ENCODE measurements at places on chromosomes 11 and 22.

DNA sequence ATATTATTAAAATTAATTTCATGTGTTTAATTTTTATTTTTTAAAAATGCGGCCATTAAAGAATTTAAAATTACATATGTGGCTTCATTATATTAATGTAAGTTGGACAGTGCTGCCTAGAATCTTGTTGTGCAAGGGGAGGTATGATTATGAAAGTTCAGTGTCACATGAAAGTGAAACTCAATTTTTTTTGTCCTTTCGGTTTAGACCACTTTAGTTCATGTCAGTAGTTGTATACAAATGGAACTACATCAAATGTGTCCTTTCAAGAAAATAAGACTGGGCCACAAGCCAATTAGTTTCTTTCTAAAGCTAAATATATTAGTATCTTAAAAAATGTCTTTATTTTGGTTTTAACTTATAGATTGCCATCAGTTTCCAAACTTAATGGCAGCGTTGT, 35.7 kb downstream of the TBCEL start:
- no peak for DNase-seq

DNA sequence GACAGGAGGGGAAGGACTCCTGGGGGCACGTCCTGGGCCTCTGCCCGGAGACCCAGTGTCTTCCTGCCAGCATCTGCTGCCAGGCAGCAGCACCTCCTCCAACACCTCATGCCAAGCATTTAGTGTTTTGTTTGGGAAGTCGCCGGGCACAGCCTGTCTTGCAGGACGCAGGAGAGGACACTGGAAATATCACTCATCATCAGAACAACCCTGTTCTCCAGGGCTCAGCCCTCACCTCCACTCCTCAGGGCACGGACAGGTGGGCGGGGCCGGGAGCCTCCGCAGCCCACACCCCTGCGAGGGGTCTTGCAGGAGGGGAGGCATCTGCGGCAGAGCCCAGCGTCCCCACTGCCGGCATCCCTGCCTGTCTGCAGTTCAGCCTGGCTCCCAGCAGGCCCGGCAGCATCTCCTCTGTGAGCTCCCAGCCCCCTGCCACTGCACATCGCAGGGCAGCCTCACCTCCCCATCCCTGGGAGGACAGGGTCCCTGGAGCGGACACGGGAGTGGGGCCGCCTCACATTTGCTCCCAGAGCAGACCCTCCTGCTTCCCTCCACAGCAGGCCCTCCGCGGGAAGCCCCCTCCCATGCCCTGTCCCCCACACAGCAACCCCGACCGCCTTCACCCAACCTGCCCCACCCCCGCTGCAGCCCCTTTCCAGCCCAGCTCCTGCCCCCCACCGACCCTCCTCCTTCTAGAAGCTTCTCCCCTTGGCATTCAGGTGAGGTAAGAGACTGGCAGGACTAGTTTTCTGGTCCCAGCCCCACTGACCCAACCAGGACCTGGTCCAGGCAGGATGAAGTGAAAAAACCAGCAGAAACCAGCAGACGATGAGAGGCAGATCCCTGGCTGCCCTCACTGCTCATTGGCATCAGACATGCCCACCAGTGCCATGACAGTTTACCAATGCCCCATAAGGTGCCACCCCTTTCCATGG, 72.7 kb downstream of the BRD1 start:
- DNase-seq, result no peak

DNA sequence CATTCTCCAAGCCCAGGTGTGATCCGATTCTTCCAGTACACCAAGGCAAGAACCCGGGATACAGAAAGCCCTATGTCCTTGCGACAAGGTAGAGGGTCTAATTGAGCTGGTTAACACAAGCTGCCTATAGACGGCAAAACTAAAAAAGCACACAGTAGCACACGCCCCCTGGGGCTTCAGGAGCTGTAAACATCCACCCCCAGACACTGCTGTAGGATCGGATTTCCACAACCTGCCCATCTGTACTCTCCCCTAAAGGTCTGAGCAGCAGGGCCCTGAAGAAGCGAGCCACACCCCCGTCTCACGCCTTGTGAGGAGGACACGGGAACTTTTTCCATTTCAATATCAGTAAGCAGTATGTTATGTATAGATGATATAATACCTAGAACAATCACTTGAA, 624.7 kb downstream of the BUD13 start:
- DNase-seq, result no peak

DNA sequence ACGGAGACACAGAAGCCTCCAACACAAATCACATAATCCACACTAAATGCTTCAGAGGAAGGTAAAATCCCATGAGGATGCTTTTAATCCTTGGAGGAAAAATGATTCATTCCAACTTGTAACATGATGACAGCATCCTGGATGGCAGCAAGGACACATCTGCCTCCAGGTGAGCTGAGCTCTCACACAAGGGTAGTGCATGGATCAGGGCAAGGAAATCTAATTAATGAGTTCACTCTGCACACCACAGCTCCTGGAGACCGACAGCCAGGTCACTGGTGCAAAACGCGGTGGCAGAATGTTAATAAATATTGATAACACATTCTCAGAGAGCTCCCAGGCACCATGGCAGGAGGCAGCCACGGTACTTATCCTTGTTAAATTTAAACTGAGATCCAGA, 40.3 kb upstream of the CYP2D6 start:
- DNase-seq, result no peak

- no peak for DNase-seq
Measured at GRCh38 chr11:13647391-13647790, 21.1 kb upstream of the FAR1 start.

- DNase-seq, result peak; percentile 51
Measured at GRCh38 chr11:124740277-124740882, 638 bp downstream of the NRGN start.

- no peak for DNase-seq
Measured at GRCh38 chr22:19798003-19798665, 37.6 kb downstream of the TBX1 start.

- DNase-seq, result no peak
Measured at GRCh38 chr11:27354359-27354965, 8.6 kb downstream of the CCDC34 start.

GRCh38 chr11:47606731-47607130, 12.5 kb upstream of the C1QTNF4 start:
- no peak for DNase-seq

- no peak for DNase-seq
Measured at GRCh38 chr11:15280393-15280792, 165.7 kb downstream of the INSC start.

DNA sequence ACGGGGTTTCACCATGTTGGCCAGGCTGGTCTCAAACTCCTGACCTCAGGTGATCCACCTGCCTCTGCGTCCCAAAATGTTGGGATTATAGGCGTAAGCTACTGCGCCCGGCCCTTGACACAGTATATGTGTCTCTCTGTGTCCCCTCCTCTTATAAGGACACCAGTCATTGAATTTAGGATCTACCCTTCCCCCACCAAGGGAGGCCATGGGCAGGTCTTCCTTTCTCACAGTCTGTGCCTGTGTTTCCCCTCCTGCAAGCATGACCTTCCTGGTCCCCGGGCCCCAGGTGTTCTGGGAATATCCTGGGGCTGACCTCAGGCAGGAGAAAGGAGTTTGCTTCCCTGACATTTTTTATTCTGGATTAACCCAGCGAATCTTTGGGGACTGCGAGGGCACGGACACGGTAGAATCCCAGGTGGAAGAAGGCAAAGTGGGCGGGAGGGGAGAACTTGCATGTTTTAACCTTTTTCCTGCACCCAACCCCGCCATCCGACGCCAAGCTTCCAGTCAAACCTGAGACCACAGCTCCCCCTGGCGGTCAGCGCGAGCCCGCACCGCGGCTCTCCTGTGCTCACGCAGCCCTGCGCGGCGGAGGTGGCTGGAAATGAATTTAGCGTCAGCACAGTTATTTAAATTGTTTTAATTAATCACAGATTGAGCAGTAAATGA, 42.1 kb upstream of the ISX start:
- DNase-seq, result peak; percentile 68

- DNase-seq, result no peak
Measured at GRCh38 chr11:1267441-1268100, 41.9 kb downstream of the TOLLIP start.

GRCh38 chr22:37431366-37431765, 4.1 kb upstream of the ELFN2 start:
- no peak for DNase-seq
